Activated CD4-positive, alpha-beta T cell treated with anti-CD3 and anti-CD28 coated beads, Interleukin-2, amount 10 ng/mL, durations not matched to agents 24 days and 14 days (primary cell): ENCODE measurements at places on chromosomes 6 and 20. TPM values are rescaled to one million over a fixed set of nuclear protein-coding genes. Genes with fewer than 3 reads are reported as not detected.

Gene LY6G6D
- not detected in 2 replicates for total RNA-seq

Gene WFDC10B
- not detected in 2 replicates for total RNA-seq

Gene SDC4
- total RNA-seq = 177 and 185 TPM in 2 replicates

Gene PTGIS
- 51.7 and 57.6 TPM in 2 replicates for total RNA-seq

Gene FOXP4
- total RNA-seq = 16.9 and 17.6 TPM in 2 replicates

Gene PGC
- not detected in 2 replicates for total RNA-seq

Gene CCN2
- not detected in 2 replicates for total RNA-seq

Gene CDC5L
- total RNA-seq = 25.5 and 26.5 TPM in 2 replicates

Gene UBE2C
- total RNA-seq = 113 and 115 TPM in 2 replicates

Gene SEMG1
- not detected in 2 replicates for total RNA-seq

Gene PNRC1
- 48.3 and 51.2 TPM in 2 replicates for total RNA-seq

Gene LPA
- total RNA-seq = not detected in 2 replicates

Gene MDN1
- 75.9 and 78.3 TPM in 2 replicates for total RNA-seq

Gene HTR1E
- not detected in 2 replicates for total RNA-seq

Gene KCNQ2
- 0.26 TPM in 1 of 2 replicates, not detected in the other for total RNA-seq

Gene KCNB1
- 0.07 TPM in 2 replicates for total RNA-seq

Gene HLA-DOA
- total RNA-seq = 0.21 and 0.38 TPM in 2 replicates

Gene ANGPT4
- not detected in 2 replicates for total RNA-seq

Gene LY6G6F
- not detected in 2 replicates for total RNA-seq
